ENCODE measurements at places on chromosomes 6 and 20. TPM values are rescaled to one million over a fixed set of nuclear protein-coding genes. Genes with fewer than 3 reads are reported as not detected.
A peak's percentile ranks its signal among the peaks of the same experiment; 100 is the strongest.

- no peak overlapping the region for H3K4me3 ChIP-seq
- H3K27me3 ChIP-seq = no peaks in the 10 kb centered on the region
- no peaks in the 10 kb centered on the region for H3K4me1 ChIP-seq
- H3K36me3 ChIP-seq = no peaks in the 10 kb centered on the region
- DNase-seq = no peak
Observed at GRCh38 chr6:39029156-39030011, 19.2 kb upstream of the GLP1R start.

DNA sequence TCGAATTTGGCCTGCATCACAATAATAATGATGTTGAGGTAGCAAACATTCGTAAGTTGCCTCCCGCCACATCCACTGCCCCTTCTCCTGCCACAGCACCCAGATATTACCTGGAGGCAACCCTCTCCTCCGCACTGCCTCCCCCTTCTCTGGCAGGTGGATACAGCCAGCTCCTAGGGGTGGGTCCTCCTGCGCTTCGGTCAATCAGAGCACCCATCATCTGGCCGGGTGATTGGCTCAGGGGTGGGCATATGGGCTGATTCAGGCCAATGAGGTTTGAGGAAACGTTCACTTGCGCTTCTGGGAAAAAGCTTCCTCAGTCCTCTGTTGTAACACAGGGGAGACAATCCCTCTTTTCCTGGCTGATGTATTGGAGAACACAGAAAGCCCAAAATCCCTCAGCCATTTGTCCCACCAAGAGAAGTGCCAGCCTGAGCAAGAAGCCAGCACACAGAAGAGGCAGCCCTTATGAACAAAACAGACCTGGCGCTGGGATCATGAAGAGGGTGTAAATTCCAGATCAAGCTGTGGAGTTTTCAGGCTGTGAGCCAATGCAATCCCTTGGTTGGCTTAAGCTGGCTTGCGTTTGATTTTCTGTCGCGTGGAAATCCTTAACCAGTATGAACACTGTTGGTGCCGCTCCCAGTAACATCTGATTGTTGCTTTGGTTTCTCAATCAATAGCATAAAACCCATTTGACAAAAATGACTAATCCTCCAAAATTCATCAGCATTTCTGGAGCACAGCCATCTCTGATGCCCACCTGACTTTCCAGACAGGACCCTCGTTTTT lies 82.2 kb downstream of the PRDM1 start:
- no peak overlapping the region for H3K27ac ChIP-seq
- H3K4me1 ChIP-seq = no peaks in the 10 kb centered on the region
- no peak for DNase-seq
- H3K27me3 ChIP-seq = no peaks in the 10 kb centered on the region
- peak overlapping the region; percentile 31 for H3K4me3 ChIP-seq

GRCh38 chr6:145147981-145148749 lies 587.2 kb downstream of the EPM2A start:
- peaks cover 8% of the 10 kb centered on the region for H3K4me1 ChIP-seq
- H3K27me3 ChIP-seq = no peaks in the 10 kb centered on the region
- H3K36me3 ChIP-seq = no peaks in the 10 kb centered on the region
- H3K4me3 ChIP-seq = no peak overlapping the region
- DNase-seq = peak; percentile 68

GRCh38 chr20:36431604-36432003 lies 109.7 kb upstream of the MYL9 start:
- DNase-seq = no peak
- no peaks in the 10 kb centered on the region for H3K36me3 ChIP-seq
- no peak overlapping the region for H3K4me3 ChIP-seq
- H3K27me3 ChIP-seq = no peaks in the 10 kb centered on the region
- H3K27ac ChIP-seq = no peak overlapping the region

DNA sequence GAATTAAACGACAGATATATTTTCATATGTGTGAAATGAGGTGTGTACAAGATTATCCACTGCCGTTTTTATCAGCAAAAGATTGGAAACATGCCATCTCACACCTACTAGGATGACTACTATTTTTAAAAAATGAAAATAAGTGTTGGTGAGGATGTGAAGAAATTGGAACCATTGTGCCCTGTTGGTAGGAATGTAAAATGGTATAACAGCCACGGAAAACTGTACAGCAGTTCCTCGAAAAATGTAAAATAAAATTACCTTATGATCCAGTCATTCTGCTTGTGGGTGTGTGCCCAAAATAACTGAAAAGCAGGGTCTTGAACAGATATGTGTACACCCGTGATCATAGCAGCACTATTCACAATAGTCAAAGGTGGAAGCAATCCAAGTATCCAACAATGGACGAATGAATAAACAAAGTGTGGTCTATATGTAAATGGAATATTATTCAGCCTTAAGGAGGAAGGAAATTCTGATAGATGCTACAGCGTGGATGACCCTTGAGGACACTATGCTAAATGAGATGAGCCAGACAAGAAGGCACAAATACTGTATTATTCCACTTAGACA lies 27.0 kb upstream of the CCN5 start:
- H3K27me3 ChIP-seq = no peaks in the 10 kb centered on the region
- DNase-seq = no peak
- no peaks in the 10 kb centered on the region for H3K36me3 ChIP-seq

DNA sequence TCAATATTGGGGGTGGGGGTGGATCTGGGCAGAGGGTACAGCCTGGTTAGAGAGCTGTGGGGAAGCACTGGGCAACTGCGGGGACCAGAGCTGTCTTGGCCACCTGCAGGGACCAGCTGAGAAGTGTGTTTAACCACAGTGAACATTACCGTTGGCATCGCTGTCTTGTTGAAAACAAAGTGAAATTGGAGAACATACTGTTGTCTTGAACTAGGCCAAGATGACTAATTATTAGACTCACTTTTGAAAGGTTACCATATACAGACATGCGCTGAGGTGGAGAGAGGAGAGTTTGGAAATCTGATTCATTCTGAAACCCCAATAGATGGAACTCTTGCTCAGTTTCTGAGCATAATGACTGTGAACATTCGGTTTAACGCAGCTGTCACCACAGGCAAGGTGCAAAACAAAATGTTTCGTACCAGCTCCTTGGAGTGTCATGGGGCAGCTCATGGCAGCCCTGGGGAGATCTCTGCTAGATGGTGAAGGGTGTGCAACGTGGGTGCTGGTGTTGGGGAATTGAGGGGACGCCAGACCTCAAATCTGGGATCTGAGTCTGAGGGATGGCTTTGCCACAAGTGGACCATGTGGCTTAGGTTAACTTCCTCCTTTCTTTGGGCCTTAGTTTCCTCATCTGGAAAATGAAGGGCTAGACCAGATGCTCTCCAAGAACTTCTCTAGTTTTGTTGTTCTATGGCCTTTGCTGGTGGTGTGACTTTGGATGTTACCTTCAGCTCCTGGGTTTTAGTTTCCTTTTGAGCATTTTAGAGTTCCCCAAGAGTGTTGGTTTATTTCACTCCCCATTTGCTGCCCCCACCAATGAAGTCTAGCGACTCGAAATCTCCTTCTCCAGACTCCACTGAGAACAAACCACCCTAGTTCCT lies 24.6 kb upstream of the GTSF1L start:
- H3K36me3 ChIP-seq = no peaks in the 10 kb centered on the region
- peaks cover 2% of the 10 kb centered on the region for H3K27me3 ChIP-seq
- no peaks in the 10 kb centered on the region for H3K4me1 ChIP-seq

- no peak overlapping the region for H3K4me3 ChIP-seq
- no peaks in the 10 kb centered on the region for H3K36me3 ChIP-seq
- H3K4me1 ChIP-seq = peaks cover 1% of the 10 kb centered on the region
Observed at GRCh38 chr6:166494757-166495486, 91.6 kb downstream of the RAMACL start.

DNA sequence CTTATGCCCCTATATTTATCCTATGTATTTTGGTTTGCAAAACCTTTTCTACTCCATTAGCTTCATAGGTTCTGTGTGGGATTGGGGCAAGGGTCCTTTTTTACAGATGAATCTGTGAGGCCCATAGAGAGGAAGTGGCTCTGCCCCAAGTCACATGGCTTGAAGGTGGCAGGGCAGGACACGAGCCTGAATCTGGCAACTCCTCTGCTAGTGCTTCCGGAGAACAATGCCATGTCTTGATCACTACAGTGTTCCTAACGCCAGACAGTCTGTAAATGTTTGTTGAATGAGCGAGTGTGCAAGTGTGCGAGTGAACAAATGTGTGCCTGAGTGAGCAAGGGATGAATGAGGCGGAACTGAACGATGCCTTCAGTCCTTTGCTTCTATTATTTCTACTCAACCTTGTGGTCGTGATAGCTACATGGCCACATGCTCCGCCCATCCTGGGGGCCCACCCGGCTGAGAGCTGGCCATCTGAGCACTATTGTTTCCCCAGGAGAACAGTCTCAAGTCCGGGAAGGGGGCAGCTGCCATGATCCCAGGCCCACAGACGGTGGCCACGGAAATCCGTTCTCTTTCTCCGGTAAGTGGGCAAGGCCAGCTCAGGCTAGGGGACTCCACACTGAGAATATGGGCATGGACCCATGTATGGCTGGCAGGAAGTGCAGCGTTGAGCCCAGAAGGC lies 17.8 kb upstream of the AAR2 start:
- H3K4me1 ChIP-seq = no peaks in the 10 kb centered on the region
- H3K36me3 ChIP-seq = no peaks in the 10 kb centered on the region
- no peak for DNase-seq
- no peak overlapping the region for H3K27ac ChIP-seq

DNA sequence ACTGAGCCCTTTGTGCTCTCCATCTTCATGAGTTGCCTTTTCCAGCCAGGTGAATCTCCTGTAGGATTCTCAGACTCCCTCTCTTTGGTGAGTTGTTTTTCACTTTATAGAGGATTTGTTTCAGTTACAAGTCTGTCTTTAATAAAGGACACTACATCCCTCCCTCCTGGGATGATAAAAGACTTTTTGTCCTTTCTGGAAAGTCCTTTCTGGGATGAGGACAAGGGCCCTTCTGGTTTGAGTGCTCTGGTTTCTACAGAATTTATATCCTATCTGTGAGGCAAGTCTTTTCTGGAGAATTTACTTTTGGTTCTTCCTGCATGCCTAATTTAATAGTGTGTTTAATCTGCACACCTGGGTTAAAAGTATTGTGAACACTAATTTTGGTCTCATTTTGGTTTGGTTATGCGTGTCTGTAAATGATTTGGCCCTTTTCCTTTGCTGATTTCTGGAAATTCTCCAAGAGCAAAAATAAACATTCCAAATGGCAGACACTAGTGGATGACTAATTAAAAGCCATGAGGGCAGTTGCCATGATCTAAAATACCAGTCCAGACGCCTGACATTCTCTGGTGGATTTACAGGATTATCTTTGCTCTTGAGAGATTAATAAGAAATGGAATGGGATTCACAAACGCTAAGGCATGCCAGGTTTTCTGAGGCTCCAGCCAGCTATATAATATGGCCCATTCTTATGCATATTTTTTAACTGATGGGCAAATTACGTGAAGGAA lies 44.8 kb downstream of the TCP11 start:
- H3K4me3 ChIP-seq = no peak overlapping the region
- no peak overlapping the region for H3K27ac ChIP-seq
- no peaks in the 10 kb centered on the region for H3K36me3 ChIP-seq
- no peak for DNase-seq

DNA sequence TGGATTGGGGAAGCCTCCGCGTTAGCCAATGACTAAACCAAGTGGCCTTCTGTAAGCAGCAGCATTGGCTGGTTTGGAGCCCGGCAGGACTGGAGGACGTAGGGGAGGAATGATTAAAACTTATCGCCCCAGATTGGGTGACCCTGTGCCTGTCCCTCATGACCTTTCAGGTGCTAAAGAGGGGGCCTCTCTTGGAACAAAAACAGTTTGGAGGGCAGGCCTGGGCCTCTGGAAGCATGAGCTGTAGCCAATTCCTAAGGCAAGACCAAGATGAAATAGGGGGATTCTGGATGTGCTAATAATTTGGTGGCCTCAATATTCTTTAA lies 1.4 kb downstream of the GMPR start:
- H3K27ac ChIP-seq = peak overlapping the region; percentile 98
- H3K36me3 ChIP-seq = no peaks in the 10 kb centered on the region
- H3K4me1 ChIP-seq = peaks cover 63% of the 10 kb centered on the region
- peak overlapping the region; percentile 77 for H3K4me3 ChIP-seq

- H3K27ac ChIP-seq = no peak overlapping the region
- H3K27me3 ChIP-seq = peaks cover 51% of the 10 kb centered on the region
- no peak overlapping the region for H3K4me3 ChIP-seq
- peaks cover 7% of the 10 kb centered on the region for H3K4me1 ChIP-seq
- DNase-seq = no peak
- no peaks in the 10 kb centered on the region for H3K36me3 ChIP-seq
Observed at GRCh38 chr20:63059684-63060056, 52.9 kb upstream of the BHLHE23 start.

DNA sequence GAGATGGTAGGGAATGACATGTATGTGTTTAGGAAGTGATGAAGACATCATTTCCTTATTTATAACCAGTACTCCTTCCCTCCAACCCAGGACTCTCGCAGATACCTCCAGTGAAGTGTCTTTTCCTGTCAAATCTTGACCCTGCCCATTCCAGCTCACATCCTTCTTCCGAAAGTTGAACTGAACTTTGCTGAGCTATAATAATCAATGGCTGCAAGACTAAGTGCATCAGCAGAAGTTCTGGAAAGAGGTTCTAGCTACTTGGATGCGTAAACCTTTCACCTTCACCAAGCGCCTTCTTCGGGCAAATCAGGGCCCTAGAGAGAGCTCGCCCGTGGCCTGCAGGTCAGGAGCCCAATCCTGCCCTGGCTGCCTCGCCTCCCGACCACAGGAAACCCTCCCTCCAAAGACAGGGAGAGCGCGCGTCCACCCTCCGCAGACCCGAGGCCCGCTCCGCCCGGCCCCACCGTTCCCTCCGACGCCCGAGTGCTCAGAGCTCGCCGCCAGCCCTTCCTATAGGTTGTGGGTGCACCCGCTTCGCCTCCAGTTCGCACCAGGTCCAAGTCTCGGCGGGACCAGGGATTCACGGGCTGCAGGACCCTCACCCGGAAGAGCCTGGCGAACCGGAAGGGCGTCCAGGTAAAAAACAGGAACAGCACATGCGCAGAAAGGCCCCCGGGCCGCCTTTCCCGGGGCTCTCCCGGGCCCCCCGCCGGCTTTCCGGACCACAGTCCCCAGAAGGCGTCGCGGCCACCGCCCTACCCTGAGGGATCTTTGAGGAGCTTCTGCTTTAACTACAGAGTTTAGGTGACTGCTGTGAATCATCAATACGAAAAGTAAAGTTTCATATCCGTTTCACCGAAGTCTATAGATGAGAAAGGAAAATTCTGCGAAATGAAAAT lies at the start of gene ZNF334:
Gene ZNF334 (minus strand): TSS at position 617 of the 902 bp plus-strand sequence. CDS start 1,457 bp downstream, outside the sequence.
- DNase-seq = no peak
- H3K27ac ChIP-seq = no peak within 1 kb of the TSS
- peaks cover 14% of the 10 kb centered on the region for H3K27me3 ChIP-seq

DNA sequence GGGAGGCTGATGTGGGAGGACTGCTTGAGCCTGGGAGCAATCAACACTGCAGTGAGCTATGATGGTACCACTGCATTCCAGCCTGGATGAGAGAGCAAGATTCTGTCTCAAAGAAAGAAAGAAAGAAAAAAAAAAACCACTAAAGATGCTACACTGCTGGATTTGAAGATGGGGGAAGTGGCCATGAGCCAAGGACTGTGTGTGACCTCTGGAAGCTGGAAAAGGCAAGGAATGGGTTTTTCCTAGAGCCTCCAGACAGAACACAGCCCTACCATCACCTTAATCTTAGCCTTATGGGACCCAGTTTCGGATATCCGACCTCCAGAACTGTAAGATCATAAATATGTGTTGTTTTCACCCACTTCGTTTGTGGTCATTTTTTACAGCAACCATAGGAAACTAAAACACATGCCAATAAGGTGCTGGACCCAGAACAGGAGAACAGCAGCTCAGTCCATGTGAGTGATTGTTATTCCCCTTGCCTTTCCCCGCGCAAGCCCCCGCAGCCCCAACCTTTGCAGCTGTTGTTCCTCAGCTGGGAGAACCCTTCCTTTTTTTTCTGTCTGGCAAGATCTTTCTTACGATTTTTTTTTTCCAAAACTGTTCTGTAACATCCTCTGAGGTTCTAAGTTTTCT lies 11.1 kb upstream of the VAPB start:
- no peaks in the 10 kb centered on the region for H3K4me1 ChIP-seq
- DNase-seq = no peak

PGC gene
- total RNA-seq = not detected

MATN4 gene
- total RNA-seq = not detected

BTBD9 gene
- total RNA-seq = 5.6 TPM

DPPA5 gene
- not detected for total RNA-seq

DOK5 gene
- total RNA-seq = 6.0 TPM

Data from gastrocnemius medialis (tissue), 4 donors.